ENCODE measurements at places on chromosomes 16 and 17.

- DNase-seq: no peak
These were observed 20.2 kb downstream of the ANKS3 start for GRCh38 chr16:4713663-4714501.

DNA sequence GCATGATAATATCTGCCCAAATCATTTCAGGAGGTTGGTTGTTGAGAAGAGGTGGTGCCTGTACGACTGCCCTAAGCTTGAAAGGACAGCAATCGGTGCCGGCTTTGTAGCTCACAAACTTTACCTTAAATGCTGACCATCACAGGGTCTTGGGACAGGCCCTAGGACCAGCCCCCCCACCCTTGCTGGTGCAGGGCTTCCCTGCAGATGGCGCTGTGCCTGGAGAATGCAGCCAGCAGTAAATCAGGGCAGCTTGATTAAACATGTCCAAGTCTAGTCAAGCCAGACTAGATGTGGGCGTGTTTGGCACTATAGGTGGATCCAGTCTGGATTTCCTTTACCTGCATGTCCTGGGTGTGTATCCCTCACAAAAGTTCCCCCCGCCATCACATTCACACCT is 135.5 kb upstream of the CRHR1 start:
- no peak for DNase-seq

DNA sequence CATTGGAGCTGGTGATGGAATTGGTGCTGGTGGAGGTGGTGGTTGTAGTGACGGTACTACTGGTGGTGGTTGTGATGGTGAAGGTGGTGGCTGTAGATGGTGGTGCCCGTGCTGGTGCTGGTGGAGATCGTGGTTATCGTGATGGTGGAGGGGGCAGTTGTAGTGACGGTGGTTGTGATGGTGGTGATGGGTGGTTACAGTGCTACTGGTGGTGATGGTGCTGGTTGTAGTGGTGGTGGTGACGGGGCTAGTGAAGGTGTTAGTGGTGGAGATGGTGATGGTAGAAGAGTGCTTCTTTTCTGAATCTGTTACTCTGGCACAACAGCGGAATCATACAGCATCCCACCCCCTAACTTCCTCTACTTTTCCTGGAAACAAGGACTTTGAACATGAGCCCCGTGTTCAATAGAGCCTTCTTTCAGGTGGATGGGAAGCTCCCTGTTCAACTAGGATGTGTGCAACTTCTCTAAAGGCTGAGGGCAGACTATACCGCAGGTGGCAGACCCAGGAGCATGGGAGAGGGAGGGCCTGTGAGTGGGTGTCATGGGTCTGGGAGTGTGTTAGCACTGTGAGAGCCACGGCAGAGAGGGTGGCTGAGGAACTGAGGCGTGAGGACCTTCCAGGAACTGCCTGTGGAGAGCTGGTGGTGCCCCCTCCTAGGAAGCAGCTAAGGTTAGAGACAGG is 8.2 kb downstream of the TBX21 start:
- DNase-seq: no peak

DNA sequence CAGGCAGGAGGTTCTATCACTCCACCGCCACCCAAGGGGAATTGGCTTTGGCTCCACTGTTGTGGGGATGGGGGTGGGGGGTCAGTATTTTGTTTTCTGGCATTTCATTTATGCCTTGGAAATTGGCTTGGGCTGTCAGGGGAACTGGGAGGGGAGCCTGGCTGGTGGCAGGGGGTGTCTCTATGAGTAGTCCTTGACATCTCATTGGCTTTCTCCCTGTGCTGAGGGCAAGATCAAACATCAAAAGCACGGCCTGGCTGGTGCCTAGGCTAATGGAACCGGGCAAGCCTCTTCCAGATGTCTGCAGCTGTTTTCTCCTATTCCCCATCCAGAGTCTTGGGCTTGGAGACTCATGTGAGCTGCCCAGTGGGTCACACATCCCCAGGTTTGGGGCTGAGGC is 17.4 kb upstream of the NGFR start:
- no peak for DNase-seq

- no peak for DNase-seq
These were observed 1436.1 kb upstream of the GOT2 start for GRCh38 chr16:60170196-60170595.

DNA sequence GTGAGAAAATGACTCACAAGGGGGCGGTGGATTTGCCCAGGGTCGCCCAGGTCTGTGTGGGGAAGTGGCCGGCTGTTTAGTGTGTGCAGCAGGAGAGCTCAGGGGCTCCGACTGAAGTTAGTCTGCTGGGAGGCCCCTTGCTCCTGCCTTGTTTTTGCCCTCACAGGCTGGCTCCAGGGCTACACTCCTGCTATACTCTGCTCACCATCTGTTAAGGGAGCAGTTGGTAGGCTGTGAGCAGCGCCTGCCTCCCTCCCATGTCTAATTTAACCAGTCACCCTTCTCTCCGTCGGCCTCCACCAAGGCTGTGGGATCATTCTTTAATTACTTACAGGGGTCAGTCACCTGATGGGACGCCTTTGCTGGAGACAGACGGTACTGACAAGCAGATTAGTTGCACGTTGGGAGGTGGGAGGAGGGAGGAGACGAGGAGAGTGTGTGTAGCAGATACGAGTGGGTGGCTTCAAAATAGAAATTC is 35.5 kb downstream of the KSR1 start:
- DNase-seq: no peak

- no peak for DNase-seq
These were observed 37.1 kb upstream of the DOC2B start for GRCh38 chr17:218432-219110.

- DNase-seq: no peak
These were observed 94.8 kb downstream of the RTN4RL1 start for GRCh38 chr17:1930337-1930645.

- DNase-seq: no peak
These were observed 78.4 kb downstream of the ARHGAP44 start for GRCh38 chr17:12867726-12868125.

DNA sequence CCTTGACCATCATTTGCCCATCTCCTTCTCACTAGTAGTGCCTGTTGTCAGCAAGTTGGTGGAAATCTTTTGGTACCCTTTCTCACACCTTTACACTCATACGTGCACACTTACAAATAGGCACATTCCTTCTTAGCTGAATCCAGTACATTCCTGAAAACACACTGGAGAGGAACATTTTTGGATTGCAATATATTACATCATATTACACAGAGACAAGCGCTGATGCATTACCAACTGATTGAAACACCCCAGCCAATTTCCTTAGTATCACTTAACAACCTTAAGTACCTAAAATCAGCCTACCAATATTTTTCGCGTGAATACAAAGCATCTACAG is 64.1 kb downstream of the PLCG2 start:
- DNase-seq: no peak

GRCh38 chr16:3578610-3579551 is 1.7 kb upstream of the NLRC3 start:
- DNase-seq: no peak

- DNase-seq: no peak
These were observed 257.6 kb downstream of the PARN start for GRCh38 chr16:14372471-14372870.

DNA sequence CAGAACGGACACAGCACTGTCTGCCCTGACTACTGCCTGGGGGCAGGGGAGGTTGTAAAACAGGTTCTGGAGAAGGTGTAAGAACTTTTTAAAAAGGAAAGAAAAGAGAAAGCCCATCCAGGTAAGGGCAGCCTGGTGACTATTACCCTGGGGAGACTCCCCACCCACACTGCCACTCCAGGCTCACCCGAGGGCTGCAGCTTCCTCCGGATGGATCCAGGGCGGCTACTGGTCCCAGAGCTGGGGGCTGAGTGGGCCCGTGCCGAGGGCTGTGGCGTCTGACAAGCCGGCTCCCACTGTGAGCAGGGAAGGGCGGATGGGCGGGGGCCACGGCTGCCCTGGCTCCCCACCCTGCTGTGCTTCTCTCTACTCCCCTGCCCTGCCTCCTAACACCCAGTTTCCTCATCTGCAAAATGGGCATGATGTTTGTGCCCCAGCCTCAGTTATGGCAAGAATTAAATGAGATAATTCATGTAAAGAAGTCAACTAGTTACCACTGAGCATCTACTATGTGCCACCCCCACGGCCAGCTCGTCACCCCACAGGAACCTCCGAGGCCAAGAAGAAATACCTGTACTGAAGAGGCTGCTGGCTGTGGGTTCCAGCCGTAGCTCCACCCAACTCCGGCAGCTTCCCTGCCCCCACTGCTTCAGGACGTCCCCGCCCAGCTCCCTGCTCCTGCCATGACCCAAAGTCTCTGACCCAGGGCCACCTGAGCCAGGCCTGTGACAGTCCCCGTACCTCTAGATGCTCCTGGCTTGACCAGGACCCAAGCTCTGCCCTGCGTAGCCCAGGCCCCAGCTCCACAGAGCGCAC is 24.2 kb downstream of the KATNB1 start:
- no peak for DNase-seq

DNA sequence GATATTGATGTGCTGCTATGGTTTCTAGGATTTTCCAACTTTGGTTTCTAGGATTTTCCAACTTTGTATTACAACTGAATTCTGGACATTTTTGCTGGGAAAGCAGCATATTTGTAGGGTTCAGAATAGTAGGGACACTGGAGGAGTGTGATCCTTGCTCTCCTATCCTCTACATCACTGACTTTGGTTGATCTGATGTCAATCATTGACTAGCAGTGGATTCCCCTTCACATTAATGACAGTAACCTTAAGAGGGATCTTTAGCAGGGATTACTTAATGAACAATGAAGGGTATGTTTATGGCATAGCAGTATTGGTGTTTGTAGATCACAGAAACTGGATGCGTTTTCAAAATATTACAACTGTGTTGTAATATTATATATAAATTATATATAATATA is 67.4 kb downstream of the MAP2K4 start:
- DNase-seq: no peak

GRCh38 chr16:82460766-82461165 is 166.0 kb upstream of the CDH13 start:
- no peak for DNase-seq

- DNase-seq: no peak
These were observed 522 bp downstream of the DNASE1 start for GRCh38 chr16:3655030-3655395.

DNA sequence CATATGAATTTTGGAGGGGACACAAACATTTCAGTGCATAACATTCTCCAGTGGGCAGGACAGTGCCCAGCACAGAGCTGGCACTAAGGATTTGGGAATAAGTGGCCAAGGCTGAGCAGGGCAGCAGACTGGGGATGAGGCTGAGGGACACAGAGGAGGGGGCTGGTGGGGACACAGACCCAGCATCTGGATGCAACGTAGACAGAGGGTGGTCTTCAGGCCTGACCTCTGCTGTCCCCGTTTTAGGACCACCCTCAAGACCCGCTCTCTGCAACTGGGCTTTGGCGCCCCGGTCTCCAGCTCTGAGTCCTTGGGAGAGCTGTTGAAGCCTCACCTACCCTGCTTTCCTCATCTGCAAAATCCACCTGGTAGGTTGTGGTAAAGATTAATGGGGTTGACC is 3.3 kb upstream of the PRSS33 start:
- DNase-seq: no peak

DNA sequence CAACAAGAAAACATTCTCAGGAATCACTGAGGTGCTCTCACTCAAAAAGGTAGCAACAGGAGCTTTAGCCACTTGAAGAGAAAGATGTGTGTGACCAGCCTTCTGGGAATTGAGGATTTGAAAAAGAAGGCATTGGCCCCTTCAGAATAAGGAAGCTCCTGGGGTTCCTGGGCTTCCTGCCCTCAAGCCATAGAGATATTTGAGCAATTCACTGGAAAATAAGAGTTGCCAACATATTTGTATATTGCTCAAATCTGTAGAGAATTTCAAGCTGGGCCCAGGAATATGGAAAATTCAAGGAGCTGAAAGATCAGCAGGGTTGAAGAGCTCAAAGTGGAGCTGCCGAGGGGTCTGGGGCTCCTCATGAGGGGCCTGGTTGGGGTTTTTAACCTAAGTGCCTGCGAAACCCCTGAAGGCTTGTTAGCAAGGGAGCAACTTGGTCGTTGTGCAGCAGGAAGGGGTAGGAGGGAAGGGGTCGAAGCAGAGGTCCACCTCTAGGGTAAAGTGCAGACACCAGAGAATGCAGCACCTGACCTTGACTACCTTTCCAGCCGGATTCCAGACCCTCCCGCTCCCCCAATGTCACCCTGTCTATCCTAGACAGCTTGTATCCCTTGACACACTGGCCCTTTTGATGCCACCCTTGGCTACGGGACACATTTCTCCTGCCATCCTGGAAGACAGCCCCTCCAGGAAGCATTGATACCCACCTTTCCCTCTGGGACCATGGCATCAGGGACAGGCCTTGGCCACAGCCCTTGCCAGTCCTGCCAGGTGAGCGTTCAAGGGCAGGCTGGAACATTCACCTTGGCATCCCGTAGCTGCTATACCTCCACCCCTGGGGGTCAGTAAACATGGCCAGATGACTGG is 67.6 kb upstream of the SREBF1 start:
- DNase-seq: no peak

DNA sequence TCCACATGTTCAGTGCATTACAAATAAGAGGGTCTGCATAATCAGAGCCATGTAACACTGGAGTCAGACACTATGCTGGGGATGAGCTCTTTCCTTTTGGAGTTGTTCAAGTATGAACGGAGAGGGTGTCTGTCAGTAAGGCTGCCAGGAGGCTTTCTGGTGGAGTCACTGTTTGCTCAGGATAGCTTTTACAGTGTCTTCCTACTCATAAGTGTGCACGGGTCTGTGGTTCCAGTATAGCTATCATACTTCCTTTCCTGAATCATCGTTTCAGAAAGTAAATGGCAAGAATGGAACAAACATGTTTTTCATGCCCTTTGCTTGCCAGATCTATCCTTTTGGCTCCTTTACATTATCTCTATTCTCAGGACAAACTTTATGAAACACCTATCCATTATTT is 152.7 kb upstream of the CDH11 start:
- no peak for DNase-seq

- DNase-seq: no peak
These were observed 469.9 kb downstream of the MAF start for GRCh38 chr16:79130616-79131015.

DNA sequence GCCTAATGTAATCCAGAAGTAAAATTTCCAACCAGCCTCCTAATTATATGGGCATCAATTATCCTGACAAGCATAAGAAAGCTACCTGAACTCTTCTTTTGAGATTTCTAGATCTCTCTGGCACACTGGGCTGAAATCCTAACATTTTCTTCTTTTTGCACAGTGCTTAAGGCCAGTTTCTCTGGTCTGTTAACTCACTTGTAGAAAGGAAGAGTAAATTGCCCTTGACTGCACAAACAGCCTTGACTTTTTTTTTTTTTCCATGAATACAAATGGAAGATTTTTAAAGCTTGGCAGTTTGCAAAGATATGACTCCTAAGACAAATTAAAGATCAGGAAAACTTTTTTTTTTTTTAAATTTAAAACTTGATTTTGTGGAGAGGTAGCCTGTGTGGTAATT is 291.2 kb upstream of the MON1B start:
- no peak for DNase-seq

- DNase-seq: peak; percentile 37
These were observed 7.7 kb upstream of the NPIPB2 start for GRCh38 chr16:11949527-11949926.

DNA sequence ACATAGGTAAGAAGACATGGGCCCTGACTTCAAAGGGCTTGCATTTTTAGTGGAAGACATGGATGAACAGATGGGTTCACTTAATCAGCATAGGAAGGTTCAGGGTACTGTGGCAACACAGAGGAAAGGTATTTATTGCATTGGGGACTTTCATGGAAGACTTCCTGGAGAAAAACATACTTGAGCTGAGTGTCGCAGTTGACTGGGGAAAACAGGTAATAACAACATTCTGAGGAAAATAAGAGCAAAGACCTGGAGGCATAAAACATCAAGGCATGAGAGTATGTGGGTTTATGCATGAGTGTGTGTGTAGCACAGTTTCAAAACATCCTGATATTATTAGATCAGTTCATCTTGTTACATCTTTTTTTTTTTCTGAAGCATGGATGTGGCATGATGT is 82.7 kb downstream of the MAP2K6 start:
- no peak for DNase-seq

All from NCI-H1105 treated with DMSO at 0.1 percent for 48 hours (cell line).